ENCODE measurements at places on chromosomes 7 and 10. TPM values are rescaled to one million over a fixed set of nuclear protein-coding genes. Genes with fewer than 3 reads are reported as not detected.
A peak's percentile ranks its signal among the peaks of the same experiment; 100 is the strongest.

- no peaks in the 10 kb centered on the region for H3K27me3 ChIP-seq
- no peak for DNase-seq
- no peak overlapping the region for H3K4me3 ChIP-seq
- no peak overlapping the region for H3K27ac ChIP-seq
- no peaks in the 10 kb centered on the region for H3K36me3 ChIP-seq
- no peaks in the 10 kb centered on the region for H3K4me1 ChIP-seq
Observed at GRCh38 chr10:33271969-33272583, 62.4 kb downstream of the NRP1 start.

- H3K27ac ChIP-seq, result no peak overlapping the region
- no peak for DNase-seq
- no peaks in the 10 kb centered on the region for H3K27me3 ChIP-seq
- no peak overlapping the region for H3K4me3 ChIP-seq
- H3K36me3 ChIP-seq, result peaks cover 18% of the 10 kb centered on the region
- H3K4me1 ChIP-seq, result no peaks in the 10 kb centered on the region
Observed at GRCh38 chr7:21507627-21508343, 35.1 kb upstream of the DNAH11 start.

DNA sequence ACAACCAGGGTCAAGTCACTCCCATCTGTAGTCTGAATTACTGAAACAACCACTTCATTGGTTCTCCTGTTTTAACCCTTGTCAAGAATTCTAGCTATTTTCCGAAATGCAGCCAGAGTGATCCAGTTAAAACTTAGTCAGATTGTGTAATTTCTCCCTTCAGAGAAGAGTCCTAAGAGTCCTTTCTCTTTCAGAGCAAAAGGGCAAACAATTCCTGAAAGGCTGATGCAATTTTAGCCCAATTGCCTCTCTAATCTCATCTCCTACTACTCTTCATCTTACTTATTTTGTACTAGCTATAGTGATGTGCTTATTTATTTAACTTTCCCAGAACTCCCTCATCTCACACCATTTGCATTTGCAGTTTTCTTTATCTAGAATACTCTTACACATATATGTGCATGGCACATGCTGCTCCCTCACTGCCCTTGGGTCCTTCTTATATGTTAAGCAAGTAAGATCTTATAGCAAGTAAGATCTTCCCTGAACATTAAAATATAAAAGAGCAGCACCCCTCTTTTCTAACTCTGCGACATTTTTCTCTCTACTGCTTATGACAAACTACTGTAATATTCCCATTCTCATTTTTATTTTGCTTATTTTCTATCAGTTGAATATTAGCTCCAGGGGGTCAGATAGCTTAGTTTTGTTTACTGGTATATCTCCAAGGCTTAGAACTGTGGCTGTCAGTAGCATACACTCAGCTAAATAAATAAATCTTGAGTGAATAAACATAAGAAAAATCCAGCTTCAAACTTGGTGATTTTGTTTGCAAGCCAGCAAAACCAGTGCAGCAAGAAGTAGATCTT, 44.6 kb downstream of the HGF start:
- no peak overlapping the region for H3K27ac ChIP-seq
- H3K4me1 ChIP-seq, result no peaks in the 10 kb centered on the region
- H3K36me3 ChIP-seq, result no peaks in the 10 kb centered on the region
- H3K27me3 ChIP-seq, result no peaks in the 10 kb centered on the region
- DNase-seq, result no peak

DNA sequence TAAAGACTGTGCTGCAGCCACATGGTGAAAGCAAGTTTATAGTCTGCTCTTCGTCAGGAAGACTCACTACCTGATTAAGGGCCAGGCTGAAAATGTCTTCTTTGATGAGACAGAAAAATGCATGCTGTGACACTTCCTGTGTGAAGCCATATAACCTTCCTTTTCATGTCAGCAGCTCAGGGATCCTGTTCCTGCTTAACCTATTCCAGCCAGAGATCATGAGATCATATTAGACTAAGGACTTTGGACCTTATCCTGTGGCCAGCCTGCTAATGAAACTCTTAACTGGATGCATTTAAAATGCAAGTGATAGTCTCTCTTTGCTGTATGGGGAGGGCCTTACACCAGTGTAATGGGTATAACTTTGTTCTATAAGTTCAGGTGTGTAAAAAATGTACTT, 165.2 kb downstream of the PTEN start:
- H3K4me1 ChIP-seq, result peaks cover 17% of the 10 kb centered on the region
- peak; percentile 11 for DNase-seq
- H3K4me3 ChIP-seq, result no peak overlapping the region
- no peaks in the 10 kb centered on the region for H3K27me3 ChIP-seq
- no peaks in the 10 kb centered on the region for H3K36me3 ChIP-seq
- no peak overlapping the region for H3K27ac ChIP-seq

DNA sequence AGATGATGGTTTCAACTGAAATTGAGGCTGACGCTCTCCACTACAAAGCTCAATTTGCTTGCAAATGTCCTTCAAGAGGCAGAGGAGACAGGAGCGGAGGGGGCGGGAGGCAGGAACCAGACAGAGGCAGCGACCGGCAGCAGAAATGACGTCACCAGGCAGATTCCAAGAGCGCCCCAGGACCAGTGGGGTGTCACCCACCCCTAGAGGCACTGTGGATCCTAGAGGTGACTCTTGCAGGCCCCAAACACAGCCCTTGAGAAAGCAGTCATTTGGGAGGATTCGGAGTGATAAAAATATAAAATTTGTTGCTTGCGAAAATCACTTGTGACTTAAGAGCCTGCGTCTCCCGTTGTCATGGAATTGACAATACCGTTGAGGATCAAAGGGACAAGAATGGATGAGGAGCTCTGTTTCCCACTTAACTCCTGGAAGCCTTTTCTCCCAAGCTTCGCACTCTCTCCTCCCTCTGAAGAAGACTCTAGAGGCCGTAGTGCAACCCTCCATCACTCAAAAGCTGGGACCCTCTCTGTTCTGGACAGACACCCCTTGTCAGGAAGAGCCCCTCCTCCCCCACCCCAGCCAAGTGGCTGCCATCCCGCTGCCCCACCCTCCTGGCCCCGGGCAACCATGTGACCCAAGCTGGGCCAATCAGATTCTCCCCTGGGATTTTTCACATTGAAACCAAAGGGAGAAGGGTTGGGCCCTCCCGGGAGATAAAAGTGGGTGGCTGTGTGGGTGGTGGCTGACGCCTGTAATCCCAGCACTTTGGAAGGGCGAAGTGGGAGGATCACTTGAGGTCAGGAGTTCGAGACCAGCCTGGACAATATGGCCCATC, 16.3 kb upstream of the SLC29A4 start:
- no peaks in the 10 kb centered on the region for H3K27me3 ChIP-seq
- H3K36me3 ChIP-seq, result no peaks in the 10 kb centered on the region
- H3K4me1 ChIP-seq, result no peaks in the 10 kb centered on the region
- no peak overlapping the region for H3K27ac ChIP-seq
- DNase-seq, result no peak

- no peaks in the 10 kb centered on the region for H3K27me3 ChIP-seq
- no peaks in the 10 kb centered on the region for H3K36me3 ChIP-seq
- no peak overlapping the region for H3K4me3 ChIP-seq
- DNase-seq, result no peak
- H3K27ac ChIP-seq, result no peak overlapping the region
- no peaks in the 10 kb centered on the region for H3K4me1 ChIP-seq
Observed at GRCh38 chr10:34403512-34403911, 411.6 kb downstream of the PARD3 start.

GRCh38 chr7:87310790-87311419, 34.6 kb upstream of the CROT start:
- no peak overlapping the region for H3K4me3 ChIP-seq
- H3K27me3 ChIP-seq, result no peaks in the 10 kb centered on the region
- no peaks in the 10 kb centered on the region for H3K4me1 ChIP-seq

DNA sequence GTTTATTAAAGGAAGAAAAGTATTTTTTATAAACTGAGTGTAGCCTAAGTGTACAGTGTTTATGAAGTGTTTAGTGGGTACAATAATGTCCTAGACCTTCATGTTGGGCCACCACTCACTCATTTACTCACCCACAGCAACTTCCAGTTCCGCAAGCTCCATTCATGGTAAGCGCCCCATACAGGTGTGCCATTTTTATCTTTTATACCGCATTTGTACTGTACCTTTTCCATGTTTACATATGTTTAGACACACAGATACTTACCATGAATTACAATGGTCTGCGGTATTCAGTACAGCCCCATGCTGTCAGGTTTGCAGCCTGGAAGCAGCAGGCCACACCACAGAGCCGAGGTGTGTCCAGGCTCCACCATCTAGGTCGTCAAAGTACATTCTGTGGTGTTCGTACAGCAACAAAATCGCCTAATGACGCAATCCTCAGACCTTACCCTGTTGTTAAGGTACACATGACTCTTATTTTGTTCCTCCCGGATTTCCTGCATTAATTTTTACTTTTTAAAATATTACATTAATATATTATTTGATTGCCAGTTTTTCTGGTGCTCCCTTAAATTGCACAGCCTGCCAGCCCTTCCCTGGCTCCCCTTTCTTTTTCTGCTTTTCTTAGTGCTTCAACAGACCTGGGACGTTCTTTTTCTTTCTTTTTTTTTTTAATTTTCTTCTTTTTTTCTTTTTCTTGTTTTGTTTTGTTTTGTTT, 881 bp upstream of the SSBP1 start:
- peak overlapping the region; percentile 85 for H3K27ac ChIP-seq
- peaks cover 25% of the 10 kb centered on the region for H3K36me3 ChIP-seq
- peak; percentile 47 for DNase-seq
- no peaks in the 10 kb centered on the region for H3K27me3 ChIP-seq
- H3K4me3 ChIP-seq, result peak overlapping the region; percentile 67

DNA sequence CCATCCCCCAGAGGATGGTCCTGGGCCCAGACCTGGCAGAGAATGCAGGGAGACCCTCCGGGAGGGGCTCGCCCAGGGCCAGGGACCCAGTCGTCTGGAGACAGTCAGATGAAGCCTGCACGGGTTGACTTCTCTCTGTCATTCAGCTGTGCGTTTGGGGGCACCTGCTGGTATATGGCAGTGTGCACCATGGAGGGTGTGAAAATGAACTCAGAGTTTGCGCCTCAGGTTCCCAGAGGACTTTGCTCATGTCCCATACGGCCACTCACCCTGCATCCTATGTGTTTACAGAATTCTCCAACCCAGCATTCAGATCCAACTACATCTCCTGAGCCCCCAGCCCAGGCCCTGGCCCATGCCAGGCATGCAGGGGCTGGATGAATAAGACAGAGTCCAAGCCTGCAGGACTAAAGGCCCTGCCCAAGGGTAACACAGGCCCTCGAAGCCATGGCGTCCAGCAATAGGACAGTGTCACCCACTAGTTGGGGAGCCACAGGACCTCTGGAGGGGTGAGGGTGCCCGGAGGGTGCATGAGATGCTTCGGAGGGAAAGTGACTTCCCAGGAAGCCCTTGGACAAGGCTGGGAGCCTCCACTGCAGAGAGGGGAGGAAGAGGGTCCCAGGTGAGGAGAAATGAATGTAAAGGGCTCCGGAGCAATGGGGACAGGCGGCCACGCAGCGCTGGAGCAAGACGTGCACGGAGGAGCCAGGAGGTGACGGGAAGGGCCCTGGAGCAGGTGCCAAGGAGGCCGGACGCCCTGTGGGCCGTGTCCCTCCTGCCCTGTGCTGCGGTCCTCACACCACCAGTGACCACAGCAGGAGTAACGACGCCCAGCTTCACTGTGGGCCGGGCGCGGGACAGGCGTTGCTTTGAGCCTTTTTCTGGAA, 36.3 kb downstream of the CALML3 start:
- no peaks in the 10 kb centered on the region for H3K27me3 ChIP-seq
- no peak overlapping the region for H3K27ac ChIP-seq
- peaks cover 30% of the 10 kb centered on the region for H3K4me1 ChIP-seq
- DNase-seq, result no peak
- H3K36me3 ChIP-seq, result no peaks in the 10 kb centered on the region

DNA sequence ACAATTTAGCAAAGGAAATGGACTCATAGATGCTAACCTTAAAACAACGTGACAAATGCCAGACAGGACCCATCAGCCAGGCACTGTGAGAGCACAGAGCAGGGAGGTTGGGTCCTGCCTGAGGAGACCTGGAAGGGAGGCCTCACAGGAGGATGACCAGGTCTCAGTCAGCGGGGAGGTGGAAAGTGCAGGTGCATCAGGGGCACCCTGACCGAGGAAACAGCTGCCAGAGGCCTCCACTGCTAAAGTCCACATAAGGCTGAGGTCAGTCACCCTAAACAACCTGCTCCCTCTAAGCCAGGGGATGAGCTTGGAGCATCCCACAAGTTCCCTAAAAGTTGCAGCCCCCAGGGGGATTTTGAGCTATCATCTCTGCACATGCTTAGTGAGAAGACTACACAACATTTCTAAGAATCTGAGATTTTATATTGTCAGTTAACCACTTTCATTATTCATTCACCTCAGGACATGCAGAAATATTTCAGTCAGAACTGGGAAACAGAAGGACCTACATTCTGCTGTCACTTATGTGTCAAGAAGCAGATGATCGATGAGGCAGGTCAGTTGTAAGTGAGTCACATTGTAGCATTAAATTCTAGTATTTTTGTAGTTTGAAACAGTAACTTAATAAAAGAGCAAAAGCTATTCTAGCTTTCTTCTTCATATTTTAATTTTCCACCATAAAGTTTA, 157.6 kb upstream of the LANCL2 start:
- H3K27me3 ChIP-seq, result no peaks in the 10 kb centered on the region
- H3K4me3 ChIP-seq, result no peak overlapping the region
- H3K4me1 ChIP-seq, result no peaks in the 10 kb centered on the region
- no peaks in the 10 kb centered on the region for H3K36me3 ChIP-seq

GRCh38 chr7:106058928-106059324, 53.2 kb downstream of the SYPL1 start:
- peaks cover 14% of the 10 kb centered on the region for H3K4me1 ChIP-seq
- no peak overlapping the region for H3K27ac ChIP-seq
- no peaks in the 10 kb centered on the region for H3K27me3 ChIP-seq
- H3K36me3 ChIP-seq, result no peaks in the 10 kb centered on the region
- no peak for DNase-seq
- no peak overlapping the region for H3K4me3 ChIP-seq

DNA sequence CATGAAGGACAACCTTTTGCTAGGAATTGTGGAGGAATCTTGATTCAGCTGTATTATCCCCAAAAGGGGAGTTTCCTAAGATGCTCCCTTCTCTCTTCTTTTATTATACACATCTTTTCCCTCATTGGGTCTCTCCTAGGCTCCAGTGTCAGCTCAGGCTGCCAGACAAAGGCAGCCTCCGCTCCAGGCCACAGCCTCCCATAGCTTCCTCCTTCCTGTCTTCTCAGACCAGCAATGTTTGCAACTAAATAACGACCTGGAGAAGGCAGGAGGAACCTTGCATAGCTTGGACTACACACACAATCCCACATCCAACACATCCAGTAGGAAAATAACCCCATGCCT, 12.3 kb downstream of the SFXN3 start:
- peak overlapping the region; percentile 66 for H3K27ac ChIP-seq
- H3K4me3 ChIP-seq, result peak overlapping the region; percentile 67
- no peaks in the 10 kb centered on the region for H3K36me3 ChIP-seq
- peaks cover 17% of the 10 kb centered on the region for H3K4me1 ChIP-seq
- DNase-seq, result no peak

- H3K36me3 ChIP-seq, result peaks cover 12% of the 10 kb centered on the region
- H3K27ac ChIP-seq, result no peak overlapping the region
- no peaks in the 10 kb centered on the region for H3K27me3 ChIP-seq
- peaks cover 20% of the 10 kb centered on the region for H3K4me1 ChIP-seq
- no peak for DNase-seq
- no peak overlapping the region for H3K4me3 ChIP-seq
Observed at GRCh38 chr10:49512121-49512809, 26.7 kb downstream of the ERCC6 start.

KBTBD2 gene
- 21.8 TPM for total RNA-seq

ANKRD1 gene
- not detected for total RNA-seq

CREM gene
- 134 TPM for total RNA-seq

ANKRD2 gene
- not detected for total RNA-seq

HABP2 gene
- total RNA-seq, result not detected
